Jurkat, Clone E6-1 (cell line): ENCODE measurements at places on chromosomes 6 and 20.

GRCh38 chr6:31621991-31622390 is 1.5 kb downstream of the PRRC2A start:
- no peak for DNase-seq

GRCh38 chr6:150897400-150897943 is 32.0 kb downstream of the MTHFD1L start:
- no peak for DNase-seq

DNA sequence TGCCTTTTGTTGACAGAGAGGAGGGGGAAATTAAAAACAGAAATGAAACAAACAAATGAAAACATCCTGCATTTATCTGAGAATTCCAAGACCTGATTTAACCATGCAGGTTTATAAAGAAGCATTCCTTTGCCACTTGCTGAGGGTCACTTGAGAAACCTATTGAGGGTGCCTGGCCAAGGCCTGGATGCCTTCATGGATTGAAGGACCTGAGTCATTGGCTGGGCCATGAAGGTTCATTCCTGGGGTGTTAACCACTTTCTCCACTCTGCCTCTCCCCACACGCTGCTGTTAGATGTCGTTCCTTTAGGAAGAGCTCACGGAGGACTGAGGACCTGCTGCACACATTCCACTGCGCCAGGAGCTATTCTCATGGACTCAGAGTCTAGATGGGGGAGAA is 49.7 kb downstream of the DAAM2 start:
- no peak for DNase-seq

DNA sequence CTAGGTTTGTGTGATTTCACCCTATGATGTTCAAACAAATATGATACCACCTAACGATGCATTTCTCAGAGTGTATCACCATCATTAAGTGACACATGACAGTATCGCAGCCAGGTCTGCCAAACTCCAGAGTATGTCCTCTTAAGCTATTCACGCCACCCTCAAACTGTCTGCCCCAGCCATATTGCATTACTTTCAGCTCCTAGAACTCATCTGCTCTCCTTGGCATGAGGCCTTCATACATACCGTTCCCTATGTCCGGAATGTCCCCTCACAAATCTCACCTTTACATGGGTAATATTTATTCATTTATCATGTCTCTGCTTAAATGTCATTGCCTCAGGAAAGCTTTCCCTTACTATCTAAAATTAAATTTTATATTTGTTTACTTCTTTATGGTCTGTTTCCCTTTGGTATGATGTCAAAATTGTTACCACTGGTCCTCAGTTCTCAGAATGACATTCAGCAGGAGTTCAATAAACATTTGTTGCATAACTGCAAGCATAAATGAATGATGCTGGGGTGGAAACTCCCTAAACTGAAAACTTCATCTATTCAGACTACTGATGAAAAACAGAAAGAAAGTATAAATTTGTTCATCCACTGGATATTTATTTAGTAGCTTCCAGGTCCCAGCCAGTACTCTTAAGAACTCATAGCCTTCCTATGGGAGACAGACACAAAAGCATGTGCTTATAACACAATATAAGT is 3.2 kb downstream of the SESN1 start:
- DNase-seq: no peak

DNA sequence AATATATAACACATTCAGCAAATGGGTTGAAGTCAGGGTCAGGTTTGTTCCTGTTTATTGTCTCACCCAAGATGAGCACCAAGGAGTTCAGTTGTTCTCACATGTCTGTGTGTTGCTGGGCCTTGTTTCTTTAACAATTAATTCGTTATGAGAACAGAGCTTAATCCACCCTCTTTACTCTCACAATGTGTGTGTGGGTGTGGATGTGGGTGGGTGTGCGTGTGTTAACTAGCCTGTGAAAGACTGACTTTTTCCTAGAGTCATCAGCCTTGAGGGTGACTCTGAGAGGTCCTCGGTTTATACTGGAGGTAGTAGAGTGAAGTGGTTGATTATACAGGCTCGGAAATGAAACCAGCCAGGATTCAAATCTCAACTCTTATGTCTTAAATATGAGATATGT is 672.1 kb downstream of the MAFB start:
- no peak for DNase-seq

GRCh38 chr6:89583559-89583958 is 55.0 kb downstream of the LYRM2 start:
- no peak for DNase-seq

GRCh38 chr6:21049148-21049547 is 514.9 kb downstream of the CDKAL1 start:
- DNase-seq: no peak

GRCh38 chr6:90266905-90267621 is 29.6 kb downstream of the BACH2 start:
- peak; percentile 67 for DNase-seq

DNA sequence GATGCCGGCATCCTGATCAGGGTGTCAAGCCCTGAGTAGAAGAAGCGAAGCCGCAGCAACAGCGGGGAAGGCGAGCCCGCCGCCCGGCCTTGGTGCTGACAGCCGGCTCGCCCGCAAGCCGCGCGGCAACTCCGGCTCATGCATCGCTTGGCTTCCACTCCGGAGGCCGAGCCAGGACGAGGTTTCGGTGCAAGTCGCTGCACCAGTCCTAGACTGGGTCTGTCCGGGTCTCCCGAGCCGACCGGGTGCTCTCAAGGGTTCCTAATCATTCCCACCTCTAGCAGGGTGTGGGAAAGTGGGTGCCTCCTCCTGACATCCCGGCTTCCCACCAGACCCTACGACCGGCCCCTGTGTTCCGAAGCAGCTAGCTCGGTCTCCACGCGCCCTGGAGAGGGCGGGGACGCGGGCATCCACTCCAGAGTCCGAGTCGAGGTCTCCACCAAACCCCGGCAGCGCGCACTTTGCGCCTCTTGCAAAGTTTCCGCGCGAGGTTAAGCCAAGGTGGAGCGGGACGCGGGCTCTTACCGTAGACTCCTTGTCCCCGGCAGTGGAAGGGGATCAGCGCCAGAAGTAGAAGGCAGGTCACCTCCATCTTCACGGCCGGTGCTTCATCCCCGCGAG is 1.4 kb downstream of the MDGA1 start:
- DNase-seq: no peak

DNA sequence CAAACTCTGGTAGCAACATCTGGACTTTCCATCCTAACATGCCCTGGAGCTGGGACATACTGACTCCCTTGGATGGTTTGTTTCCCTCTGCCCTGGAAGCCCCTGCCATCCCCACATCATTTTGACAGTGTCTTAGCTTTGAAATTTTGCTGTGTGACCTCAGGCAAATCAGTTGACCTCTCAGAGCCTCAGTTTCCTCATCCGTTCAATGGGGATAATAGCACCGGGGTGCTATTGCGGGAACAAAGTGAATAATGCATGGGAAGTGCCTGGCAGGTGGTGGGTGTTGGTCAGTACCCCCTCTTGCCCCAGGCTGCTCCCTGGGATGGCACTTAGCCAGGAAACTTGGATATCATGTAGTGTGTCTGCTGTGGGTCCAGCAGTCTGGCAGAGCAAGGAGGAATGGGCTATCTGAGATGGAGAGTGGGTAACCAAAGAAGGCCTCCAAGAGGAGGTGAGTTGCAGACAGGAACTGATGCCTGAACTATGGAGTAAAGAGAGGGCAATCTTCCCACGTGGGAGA is 88.6 kb downstream of the MRPL14 start:
- DNase-seq: no peak

DNA sequence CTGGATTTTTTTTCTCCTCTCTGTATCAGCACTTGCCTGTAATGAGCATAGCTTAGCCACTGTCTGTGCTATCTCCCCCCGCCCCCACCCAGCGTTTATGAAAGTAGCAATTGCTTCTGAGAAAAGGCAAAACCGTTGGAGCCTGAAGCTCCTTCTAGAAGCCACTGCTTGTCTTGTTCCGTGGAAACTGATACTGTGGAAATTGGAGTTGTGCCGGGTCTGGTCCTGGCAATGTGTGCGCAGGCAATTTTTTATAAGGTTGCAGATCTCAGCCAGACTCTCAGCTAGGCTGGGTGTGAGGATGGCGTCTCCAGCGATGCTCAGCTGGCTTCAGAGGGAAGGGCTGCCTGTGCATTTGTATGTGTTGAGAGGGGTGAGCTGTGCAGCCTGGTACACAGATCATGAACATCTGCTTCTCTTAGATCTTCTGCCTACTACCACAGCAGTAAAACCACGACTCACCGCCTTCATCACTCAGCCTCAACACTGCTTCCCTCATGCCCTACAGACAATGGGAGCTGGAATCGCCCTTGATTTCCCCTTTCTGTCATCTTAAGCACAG is 72.4 kb upstream of the GTSF1L start:
- DNase-seq: peak; percentile 72

DNA sequence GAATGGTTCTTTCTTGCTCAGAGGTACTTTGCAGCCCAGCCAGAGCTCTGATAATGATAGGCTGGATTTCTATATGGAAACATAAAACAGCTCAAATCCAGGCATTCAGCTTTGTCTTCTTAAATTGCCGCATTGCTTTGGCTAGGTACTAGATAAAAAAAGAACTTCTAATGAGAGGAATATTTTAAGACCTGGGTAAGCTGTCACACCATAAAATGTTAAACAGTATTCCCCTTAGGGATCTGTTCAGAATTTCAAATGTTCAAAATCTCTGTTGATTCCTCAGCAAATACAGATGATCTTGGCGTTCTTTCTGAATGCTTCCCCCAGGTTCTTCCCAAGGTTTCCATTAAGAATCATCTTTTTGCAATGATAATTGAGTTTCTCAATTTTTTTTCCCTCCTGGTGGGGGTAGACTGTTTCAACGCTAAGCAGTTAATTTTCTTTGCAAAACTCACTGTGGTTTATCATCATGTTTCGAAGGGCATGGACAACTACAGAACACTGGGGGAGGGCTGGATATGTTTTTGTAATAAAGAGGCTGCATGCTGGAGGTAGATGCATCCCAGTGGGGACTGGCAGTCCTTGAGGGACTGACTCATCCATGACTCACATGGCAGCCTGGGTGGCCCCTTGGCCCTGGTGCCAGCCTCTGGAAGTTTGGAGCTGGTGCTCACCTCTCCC is 31.0 kb downstream of the TIAM2 start:
- no peak for DNase-seq

- no peak for DNase-seq
These were observed 382.5 kb downstream of the EPHA7 start for GRCh38 chr6:93036835-93037234.

DNA sequence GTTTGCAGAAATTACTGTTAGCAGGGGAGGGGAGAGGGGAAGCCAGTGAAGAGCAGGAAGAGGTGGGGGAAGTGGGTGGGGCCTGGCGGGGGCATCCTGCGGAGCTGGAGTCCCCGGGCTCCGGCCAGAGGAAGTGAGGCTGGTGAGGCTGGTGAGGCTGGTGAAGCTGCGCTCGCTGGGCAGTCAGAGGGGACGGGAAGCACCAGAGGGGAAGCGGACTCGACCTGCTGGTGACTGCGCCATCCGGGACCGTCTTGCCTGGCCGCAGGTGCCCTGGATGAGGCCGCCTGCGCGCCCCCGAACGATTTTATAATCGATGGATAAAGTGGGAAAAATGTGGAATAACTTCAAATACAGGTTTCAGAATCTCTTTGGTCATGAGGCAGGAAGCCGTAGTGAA is 635.3 kb upstream of the MARCKS start:
- no peak for DNase-seq

DNA sequence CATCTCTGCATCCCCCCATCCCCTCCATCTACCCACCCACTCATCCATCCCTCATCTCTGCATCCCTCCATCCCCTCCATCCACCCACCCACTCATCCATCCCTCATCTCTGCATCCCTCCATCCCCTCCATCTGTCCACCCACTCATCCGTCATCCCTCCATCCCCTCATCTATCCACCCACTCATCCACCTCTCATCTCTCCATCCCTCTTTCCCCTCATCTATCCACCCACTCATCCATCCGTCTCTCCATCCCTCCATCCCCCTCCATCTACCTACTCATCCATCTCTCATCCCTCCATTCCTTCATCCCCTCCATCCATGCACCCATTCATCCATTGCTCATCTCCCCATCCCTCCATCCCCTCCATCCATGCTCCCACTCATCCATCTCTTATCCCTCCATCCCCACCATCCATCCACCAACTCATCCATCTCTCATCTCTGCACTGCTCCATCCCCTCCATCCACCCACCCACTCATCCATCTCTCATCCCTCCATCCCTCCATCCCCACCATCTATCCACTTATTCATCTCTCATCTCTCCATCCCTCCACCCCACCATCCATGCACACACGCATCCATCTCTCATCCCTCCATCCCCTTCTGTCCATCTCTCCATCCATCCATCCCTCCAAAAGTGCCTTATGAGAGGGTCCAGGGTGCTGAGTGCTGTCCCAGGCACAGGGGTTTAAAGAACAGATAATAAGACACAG is 51.4 kb downstream of the WDR27 start:
- DNase-seq: no peak

DNA sequence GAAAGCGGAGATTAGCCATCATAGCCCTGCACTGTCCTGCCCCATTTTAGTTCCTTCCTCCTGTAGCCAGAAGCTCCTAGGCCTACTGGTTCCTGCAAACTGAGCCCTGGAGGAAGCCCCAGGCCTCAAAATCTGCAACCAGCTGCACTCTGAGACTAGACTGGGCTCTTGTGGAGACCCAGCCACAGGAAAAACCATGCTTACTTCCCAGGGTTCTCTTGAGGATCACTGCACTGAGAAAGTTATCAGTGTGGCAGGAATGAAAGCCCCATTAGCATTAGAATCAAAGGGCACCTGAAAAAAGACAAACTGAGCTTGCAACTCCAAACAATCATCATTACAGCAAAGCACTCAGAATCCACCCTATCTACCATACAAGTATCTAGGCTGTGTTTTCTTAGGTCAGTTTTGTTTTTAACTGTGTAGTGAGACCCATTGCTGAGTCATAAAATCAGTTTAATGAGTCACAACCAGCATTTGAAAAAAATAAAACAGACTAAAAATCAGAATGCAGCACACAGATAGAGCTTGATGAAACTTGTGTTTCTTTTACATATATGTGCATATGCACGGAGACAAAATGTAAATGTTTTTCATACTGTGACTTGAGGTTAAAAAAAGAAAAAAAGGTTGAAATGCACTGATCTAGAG is 91.0 kb downstream of the UNC5CL start:
- DNase-seq: no peak

- no peak for DNase-seq
These were observed 191.0 kb upstream of the LRFN2 start for GRCh38 chr6:40778196-40778595.

DNA sequence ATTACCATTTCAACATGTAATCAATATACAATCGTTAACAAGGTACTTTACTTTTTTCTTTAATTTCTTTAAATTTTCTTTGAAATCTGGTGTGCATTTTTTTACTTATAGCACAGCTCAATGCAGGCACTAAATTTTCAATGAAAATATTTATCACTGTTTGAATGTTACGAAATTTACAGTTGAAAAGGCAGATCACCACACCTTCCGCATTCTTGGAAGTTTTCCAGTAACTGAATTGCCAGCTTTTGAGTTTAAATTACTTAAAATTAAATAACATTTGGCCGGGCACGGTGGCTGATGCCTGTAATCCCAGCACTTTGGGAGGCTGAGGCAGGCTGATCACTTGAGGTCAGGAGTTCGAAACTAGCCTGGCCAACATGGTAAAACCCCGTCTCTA is 309.9 kb downstream of the BMP7 start:
- DNase-seq: no peak

GRCh38 chr6:85561750-85562357 is 31.8 kb downstream of the SNX14 start:
- no peak for DNase-seq
